Hindlimb muscle (tissue), 1 donor: ENCODE measurements at places on chromosomes 5 and 9.
A peak's percentile ranks its signal among the peaks of the same experiment; 100 is the strongest.

DNA sequence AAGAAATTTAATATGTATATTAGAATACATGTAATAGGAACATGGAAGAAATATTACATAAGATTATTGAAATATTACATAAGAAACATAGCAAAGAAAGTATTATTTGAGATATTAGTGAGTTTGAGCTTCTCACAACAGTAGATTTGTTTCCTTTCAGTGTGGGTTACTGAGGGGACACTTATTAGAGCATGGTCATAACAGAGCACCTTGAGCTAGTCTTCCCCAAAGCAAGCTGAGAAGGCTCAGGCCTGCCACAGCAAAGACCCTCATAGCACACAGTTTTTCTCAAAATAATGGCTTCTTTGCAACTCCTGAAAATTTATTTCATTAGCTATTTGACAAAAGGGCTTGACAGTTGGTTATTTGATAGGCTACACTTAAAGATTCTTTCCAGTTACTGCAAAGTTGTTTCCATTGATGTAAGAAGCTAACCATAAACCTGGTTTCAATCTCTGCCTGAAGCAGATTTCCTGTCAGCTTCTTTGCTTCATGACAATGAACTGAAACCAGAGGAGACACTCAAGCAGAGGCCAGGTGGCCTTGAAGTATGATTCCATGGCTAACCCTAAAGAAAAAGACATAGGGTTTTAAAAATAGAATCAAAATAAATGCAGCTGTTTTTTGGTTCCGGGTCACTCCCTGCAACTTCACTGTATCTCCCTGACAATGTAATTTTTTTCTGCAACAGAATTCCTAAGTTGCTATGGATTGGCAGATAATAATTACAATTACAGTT is 68.6 kb downstream of the ERMP1 start:
- no peak for DNase-seq

DNA sequence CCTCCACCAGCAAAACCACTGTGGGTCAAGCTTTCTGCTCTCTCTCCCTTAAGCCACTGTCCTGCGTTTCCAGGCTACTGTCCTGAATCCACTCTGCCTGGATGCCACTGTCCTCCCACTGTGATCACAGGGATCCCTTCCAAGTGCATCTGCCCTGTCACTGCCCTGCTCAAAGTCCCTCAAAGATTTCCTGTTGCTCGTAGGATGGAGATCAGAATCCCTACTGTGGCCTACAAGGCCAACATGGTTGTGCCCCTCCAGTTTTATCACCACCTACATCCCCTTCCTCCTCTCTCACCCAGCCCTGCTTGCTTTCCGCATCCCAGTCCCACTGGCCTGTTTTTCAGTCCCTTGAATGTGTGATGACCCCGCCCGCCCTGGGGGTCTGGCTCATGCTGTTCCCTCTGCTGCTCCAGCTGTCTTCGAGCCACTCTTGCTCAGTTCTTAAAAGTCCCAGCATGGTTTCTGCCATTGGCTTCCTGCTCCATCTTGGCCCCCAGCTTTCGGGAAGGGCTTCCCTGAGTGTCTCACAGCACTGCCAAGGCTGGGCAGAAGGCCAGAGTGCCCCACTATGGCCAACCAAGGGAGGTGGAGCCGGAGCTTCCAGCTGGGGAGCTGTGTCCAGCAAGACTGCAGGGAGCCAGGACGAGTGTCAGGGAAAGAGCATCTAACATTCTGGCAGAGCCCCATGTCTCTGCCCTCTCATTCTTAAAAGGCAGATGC is 12.9 kb upstream of the FRRS1L start:
- DNase-seq, result no peak

- no peak for DNase-seq
Measured at GRCh38 chr5:174328631-174329299, 283.3 kb downstream of the NSG2 start.

- DNase-seq, result no peak
Measured at GRCh38 chr9:107333363-107333762, 50.3 kb downstream of the RAD23B start.

- DNase-seq, result no peak
Measured at GRCh38 chr9:129698254-129698757, 32.9 kb downstream of the PRRX2 start.

- no peak for DNase-seq
Measured at GRCh38 chr9:10112070-10112469, 500.7 kb downstream of the PTPRD start.

- DNase-seq, result no peak
Measured at GRCh38 chr5:56054666-56055065, 59.9 kb upstream of the IL6ST start.

- DNase-seq, result no peak
Measured at GRCh38 chr9:116090030-116090770, 63.4 kb upstream of the PAPPA start.

- no peak for DNase-seq
Measured at GRCh38 chr5:96629774-96630173, 32.4 kb upstream of the CAST start.

GRCh38 chr5:16502866-16503265 is 37.3 kb upstream of the ZNF622 start:
- DNase-seq, result no peak

DNA sequence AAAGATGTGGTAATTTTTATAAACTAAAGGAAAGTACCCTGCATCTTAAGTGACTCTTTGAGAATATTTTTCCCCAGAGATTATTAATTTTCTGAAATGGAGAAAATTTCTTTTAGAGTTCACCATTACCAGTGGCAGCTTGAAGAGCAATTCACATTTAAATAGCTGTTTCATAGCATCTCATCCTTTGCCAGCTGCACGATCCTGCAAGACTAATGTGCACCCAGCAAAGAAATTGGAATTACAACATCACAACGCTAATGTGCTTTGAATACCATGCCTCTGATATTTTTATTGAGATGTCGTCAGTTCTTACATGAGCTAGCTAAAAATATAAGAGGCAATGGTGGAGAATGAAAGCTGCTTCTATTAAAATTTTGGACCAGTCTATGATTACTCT is 423.5 kb downstream of the TAF11L14 start:
- no peak for DNase-seq

DNA sequence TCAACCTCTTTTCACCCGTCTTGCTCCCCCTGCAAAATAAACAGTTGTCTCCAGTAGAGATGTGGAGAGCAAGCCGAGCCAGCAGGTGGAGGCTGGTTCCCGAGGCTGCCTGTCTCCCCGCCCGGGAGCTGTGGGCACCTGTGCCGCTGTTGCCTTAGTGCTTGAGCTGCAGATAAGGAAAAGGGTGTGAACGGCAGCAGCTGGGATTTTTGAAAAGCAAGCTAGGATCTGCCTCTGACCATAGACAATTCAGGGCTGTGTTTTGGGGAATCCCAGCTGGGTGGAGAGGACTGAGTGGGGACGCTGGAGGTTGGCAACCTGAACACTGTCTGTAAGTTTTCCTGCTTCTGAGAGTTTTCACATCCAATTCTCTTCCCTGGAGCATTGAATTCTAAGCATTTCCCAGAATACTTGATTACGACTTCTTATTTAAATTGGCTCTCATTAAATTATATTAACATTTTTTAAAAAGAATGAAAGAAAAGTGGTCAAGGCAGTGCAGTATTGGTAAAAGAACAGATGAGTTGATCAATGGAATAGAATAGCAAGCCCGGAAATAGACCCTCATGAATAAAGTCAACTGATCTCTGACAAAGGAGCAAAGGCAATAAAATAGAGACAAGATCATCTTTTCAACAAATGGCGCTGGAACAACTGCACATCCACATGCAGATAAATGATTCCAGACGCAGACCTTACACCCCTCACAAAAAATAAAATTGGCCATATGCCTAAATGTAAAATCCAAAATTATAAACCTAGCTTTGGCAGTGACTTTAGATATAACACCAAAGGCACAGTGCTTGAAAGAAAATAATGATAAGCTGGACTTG is 9.7 kb downstream of the WNK2 start:
- DNase-seq, result no peak

- DNase-seq, result no peak
Measured at GRCh38 chr9:81225596-81225995, 463.8 kb downstream of the TLE1 start.

DNA sequence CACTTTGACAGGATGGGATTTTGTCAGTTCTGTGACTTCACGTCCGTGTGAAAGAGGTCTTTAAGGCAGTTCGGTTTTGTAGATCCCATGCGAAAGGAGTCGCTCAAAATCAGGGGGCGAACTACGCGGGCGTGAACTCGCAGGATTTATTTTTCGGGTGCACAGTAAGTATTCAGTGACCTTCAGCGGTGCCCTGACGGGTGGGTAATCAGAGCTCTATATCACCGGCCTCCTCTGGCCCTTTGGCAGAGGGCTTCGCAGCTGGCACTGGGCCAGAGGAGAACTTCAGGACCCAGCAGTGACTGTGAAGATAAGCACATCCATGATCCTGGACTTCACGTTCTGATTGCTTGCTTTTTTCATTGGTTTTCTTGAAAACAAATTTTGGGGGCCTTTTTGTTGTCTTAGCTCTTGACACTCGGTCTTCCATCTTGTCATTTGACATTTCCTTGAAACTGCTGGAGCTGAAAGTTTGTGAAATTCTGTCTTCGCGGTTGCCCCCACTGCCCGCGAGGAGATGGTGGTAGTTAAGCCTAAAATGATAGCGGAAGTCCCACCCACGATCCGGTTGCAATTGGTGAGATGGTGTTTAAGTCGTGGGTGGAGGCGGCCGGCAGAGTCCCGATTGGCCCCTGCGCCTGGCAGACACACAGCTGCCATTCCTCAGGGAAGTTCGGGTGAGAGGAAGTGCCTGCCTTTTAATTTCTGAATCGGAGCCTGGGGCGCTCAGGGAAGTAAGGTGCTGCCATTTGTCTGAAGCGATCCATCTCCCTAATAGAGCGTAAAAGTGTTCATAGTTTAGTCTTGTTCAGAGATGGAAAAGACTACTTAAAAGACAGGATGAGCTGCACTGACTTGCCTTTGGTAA is at the start of gene FAM120AOS:
FAM120AOS (minus strand) TSS at position 535 of the 868 bp plus-strand sequence. CDS start 872 bp downstream, outside the sequence.
- peak; percentile 92 for DNase-seq

DNA sequence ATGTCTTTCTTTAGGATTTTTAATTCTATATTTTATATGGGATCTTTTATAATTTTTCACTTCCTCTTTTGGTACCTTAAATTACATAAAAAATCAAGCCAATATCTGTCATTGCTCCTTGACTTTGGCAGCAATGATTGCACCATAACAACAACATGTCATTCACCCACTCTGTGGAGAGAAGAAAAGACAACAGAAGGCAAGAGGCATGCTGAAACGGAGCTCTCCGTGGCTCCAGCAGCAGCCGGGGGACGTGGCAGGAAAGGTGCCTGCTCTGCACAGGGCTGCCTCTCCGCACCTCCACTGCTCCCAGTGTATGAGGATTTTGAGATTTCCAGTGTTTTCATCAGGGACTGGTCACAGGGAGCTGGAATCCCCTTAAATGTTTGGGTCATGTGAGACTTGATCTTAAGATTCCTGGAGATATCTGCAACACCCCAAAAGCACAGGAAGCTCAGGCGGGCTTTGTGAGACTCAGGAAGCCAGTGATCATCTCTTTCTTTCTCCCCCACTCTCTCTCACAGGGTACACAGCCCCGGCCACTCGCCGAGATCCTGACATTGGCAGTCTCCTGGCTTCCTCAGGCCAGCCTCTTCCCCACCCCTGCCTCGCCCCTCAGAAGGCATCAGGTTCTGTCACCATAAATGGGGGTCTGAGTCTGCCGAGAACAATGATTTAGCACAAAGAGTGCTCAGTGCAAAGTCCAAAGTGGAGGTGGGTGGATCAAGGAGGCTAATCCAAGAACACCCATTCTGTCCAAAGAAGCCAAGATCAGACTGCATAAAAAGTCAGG is 74.6 kb downstream of the ACTL7B start:
- no peak for DNase-seq

DNA sequence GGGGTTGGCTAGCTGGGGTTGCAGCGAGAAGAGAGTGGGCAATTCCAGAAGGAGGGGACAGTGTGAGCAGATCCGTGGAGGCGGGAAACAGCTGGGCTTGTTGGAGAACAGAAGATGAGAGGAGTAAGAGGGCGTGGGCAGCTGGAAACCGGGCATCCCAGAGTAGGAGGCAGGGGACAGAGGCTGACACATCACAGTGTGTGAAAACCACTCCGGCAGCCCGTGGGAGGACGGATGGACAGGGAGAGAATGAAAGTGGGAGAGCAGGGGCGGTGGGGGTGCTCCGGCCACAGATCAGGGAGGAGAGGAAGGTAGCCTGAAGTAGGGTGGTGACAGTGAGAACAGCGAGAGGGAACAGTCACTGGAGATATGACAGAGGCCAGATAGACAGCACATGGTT is 8.3 kb upstream of the PSMB7 start:
- no peak for DNase-seq

DNA sequence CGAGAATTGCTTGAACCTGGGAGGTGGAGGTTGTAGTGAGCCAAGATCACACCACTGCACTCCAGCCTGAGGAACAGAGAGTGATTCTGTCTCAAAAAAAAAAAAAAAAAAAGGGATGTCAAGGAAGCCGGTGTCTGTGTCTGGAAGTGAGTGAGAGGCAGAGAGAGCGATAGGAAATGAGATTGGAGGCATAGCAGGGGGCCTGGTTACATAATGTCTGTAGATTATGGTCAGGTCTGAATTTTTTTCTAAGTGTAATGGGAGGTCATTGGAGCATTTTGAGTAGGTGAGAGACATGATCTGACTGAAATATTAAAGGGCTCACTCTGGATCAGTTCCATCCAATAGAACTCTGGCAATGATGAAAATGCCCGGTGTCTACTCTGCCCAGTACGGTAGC is 40.4 kb upstream of the CTNNA1 start:
- no peak for DNase-seq

- DNase-seq, result no peak
Measured at GRCh38 chr5:73858776-73859175, 232.8 kb downstream of the ARHGEF28 start.

- DNase-seq, result no peak
Measured at GRCh38 chr5:132457371-132458225, 33.0 kb downstream of the IRF1 start.

- no peak for DNase-seq
Measured at GRCh38 chr5:140341591-140341990, 4.8 kb downstream of the HBEGF start.

- DNase-seq, result no peak
Measured at GRCh38 chr5:31382051-31382878, 149.6 kb downstream of the DROSHA start.

- DNase-seq, result no peak
Measured at GRCh38 chr5:10761933-10762775, 1.1 kb upstream of the DAP start.

DNA sequence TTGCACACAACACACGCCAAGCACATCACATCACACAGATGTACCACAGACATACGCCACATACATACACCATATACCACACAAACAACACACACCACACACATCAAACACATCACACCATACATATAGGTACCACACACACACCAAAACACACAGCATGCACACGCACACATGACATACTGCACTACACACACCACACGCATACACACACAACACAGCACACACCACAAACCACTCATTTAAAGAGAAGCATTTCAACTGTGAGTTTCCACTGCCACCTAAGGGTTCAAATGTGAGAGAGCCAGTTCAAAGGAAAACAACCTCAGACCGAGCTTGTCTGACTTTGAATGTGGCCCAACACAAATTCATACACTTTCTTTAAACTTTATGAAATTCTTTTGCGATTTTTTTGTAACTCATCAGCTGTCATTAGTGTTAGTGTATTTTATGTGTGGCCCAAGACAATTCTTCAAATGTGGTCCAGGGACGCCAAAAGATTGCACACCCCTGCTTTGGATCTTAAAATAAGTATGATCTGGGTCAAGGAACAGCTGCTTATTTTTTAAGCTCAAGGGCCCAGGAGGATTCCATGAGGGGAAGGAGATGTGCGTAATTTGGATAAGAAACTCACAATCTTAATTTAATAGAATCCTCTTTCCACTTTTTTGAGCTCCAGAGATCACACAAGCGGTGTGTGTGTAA is 494.6 kb downstream of the GADD45G start:
- peak; percentile 40 for DNase-seq

- DNase-seq, result no peak
Measured at GRCh38 chr5:129204525-129204924, 110.0 kb downstream of the ISOC1 start.
